ENCODE measurements at places on chromosomes 1 and 21.

DNA sequence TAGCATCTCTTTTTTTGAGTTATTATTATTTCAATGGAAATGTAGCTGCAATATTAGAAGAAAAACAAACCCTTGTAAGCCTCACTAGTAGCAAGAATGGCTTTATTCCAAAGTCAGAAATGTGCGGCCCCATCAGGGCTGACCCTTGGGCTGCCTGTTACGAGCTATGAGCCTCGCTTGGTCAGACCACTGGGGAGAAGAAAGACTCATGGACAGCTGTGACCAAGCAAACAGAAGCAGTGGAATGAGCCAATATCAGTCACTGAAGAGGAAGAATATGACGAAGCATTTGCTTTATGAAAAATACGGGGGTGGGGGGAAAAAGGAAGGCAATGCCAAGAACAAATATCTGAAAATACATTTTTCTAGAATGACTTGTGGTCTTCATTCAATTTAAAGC, 504.5 kb downstream of the LMO4 start:
- DNase-seq = no peak

DNA sequence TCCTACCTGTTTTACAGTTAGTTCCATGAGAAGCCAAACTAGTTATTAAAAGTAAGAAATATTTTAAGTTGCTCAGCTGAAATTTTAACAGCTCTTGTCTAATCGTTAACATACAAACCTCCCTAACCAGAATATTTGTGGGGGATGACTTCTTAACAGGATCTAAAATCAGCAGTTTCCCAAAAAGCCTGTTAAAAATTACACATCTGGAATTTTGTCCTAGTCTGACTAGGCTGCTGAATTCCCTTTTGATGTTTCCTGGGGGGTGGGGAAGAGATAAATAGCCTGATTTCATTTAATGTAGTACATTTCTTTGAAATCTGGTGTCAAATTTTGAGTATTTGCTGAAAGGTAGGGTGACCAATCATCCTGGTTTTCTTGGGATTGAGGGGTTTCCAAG, 78.8 kb upstream of the ARHGAP29 start:
- no peak for DNase-seq

- no peak for DNase-seq
These were observed 106.5 kb downstream of the RGS7 start for GRCh38 chr1:241250465-241250864.

GRCh38 chr21:33290441-33290840, 24.3 kb downstream of the IL10RB start:
- no peak for DNase-seq

DNA sequence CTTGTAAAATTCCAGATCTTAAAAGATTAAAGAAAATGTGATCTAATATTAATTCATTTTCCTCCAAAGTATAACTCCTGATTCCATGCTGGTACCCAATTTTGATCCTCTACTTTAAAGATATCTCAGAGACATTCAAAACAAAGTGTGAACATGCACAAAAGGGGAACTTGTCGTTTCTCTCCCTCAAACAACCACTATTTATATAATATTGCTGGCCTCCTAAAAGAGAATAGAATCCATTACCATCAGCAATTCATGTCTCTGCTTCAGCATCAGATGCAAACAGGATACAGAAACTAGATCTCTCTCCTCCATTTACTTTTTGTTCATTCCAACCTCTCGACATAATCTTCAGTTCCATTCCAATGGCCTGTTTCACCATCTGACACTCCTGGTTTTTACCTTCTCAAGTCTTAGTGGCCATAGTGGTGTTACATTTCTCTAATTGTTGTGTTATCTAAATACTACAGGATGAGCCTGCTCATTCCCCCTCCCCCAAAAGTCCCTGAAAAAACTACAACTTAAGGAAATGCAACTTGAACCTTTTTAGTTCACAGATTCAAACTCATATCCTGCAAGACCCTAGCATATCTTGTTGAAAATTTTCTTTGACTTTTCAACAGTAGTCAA, 4.1 kb downstream of the NRIP1 start:
- DNase-seq = no peak

GRCh38 chr1:248790456-248790855, 34.9 kb upstream of the LYPD8 start:
- DNase-seq = no peak

GRCh38 chr1:116426401-116426800, 53.4 kb downstream of the ATP1A1 start:
- no peak for DNase-seq

- no peak for DNase-seq
These were observed 11.7 kb downstream of the LBR start for GRCh38 chr1:225415967-225416745.

DNA sequence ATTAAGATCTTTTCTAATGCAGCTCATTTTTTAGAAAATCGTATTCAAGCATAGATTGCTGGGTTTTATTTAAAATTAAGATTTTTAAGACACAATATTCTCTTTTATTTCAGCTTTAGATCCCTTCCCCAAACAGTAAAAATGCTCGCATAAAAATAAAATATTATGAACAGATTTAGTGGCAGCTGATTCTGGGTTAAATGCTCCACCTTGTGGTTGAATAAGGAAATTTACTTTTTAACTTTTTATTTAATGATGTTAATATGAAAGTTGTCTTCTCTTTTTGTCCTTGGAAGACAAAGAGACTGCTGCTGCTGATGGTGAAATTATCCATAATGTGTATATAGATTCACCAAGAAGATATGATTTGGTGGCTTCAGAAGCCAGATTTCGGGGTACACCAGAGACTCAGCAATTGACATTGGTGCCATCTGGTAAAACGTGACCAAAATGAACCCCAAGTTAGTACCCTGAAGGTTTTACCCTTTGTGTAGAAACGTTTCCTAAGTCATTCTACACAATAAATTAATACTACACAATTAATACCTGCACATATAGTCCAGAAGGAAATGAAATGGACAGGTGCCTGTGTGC, 128.0 kb downstream of the ADAMTS1 start:
- DNase-seq = no peak

- DNase-seq = no peak
These were observed 108.7 kb downstream of the PRDM2 start for GRCh38 chr1:13808729-13809131.

All from urothelium cell line (cell line).